ENCODE measurements at places on chromosomes 3 and 15.

GRCh38 chr3:171741377-171741776 is 68.9 kb downstream of the PLD1 start:
- no peak for DNase-seq

DNA sequence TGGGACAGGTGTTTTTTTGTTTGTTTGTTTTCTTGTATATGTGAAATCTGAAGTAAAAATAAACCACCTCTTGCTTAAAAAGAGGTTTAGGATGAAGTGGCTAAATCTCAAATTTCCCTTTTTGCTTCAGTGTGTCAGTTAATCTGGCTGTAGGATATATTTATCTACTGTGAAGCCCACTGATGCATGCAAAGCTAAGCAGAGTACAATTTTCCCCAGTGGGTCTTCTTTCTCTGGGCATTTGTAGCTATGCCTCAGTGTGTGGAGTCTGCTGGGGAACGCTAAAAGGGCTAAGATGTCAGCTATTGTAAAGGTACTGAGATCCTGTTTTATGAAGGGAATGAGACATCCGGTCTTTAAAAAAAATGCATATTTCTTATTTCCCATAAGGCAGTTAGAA is 190.6 kb downstream of the TCF12 start:
- DNase-seq = no peak

DNA sequence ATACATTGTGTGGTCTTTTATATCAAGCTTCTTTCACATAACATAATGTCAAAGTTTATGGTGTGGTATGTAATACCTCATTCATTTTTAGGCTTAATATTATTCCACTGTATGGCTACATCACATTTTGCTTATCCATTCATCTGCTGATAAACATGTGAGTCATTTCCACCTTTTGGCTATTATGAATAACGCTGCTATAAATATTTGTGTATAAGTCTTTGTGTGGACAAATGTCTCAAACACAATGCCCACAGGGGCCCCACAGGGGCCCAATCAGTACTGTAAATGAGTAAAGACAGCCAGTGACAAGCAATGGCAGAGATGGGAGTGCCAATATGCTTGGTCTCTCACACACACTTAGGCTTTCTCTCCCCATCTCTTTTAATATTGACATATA is 54.2 kb downstream of the PIK3R4 start:
- DNase-seq = no peak

GRCh38 chr3:58487140-58487886 is 4.6 kb upstream of the KCTD6 start:
- DNase-seq = no peak

DNA sequence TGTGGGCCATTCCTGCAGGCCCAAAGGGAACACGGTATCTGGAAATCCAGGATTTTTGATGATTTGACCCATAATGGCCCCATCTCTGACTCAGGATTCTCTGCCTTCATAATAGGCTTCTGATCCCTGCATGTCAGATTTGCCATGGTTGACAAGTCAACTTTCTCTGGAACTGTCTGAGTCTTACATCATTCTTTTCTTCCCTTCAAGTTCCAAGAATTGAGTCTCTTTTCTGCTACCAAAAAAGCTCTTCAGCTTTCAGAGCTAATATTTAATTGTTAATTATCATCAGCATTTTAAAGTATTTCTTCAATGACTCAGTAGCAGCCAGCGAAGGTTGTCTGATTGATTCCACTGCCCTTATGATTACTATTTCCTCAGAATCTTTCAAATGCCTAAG is 244.4 kb upstream of the COL8A1 start:
- DNase-seq = no peak

GRCh38 chr15:41079717-41080116 is 36.4 kb downstream of the INO80 start:
- no peak for DNase-seq

DNA sequence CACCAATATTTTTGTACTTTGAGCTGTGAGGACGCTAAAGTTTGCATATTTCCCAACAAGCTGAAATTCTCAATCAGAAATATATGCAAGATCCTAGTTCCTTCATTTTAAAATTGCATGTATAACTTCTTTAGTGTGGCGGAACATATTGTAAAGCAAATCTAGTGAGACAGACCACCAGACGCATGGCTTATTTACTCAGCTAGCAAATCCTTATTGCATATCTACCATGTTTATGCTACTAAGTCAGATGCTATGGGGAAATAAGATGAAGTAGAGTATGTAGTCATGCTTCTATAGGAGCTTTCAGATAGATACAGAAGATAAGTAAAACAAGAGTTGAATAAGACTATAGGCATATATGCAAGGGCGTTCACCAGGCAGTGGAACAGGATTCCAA is 62.0 kb downstream of the C3orf70 start:
- DNase-seq = no peak

DNA sequence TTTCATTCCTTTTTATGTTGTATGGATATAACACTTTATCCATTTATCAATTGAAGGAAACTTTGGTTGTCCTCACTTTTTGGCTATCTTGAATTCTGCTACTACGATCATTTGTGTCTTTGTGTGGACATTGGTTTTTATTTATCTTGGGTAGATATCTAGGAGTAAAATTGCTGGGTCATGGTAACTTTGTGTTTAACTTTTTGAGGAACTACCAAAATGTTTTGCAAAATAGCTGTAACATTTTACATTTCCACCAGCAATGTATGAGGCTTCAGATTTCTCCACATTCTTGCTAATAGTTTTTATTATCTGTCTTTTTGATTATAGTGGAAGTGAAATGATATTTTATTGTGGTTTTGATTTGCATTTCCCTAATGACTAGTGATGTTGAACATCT is 55.6 kb downstream of the TLNRD1 start:
- no peak for DNase-seq

GRCh38 chr3:187782006-187782405 is 36.7 kb upstream of the BCL6 start:
- DNase-seq = no peak

- DNase-seq = no peak
Observed at GRCh38 chr3:140265302-140265701, 330.3 kb downstream of the CLSTN2 start.

DNA sequence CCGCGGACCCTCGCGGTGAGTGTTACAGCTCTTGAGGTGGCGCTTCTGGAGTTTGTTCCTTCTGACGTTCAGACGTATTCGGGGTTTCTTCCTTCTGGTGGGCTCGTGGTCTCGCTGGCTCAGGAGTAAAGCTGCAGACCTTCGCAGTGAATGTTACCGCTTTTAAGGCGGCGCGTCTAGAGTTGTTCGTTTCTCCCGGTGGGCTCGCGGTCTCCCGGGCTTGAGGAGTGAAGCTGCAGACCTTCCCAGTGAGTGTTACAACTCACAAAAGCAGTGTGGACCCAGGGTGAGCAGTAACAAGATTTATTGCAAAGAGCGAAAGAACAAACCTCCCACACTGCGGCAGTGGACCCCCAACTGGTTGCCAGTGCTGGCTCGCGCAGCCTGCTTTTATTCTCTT is 177.1 kb downstream of the UACA start:
- DNase-seq = no peak

- no peak for DNase-seq
Observed at GRCh38 chr3:101642441-101642840, 34.5 kb downstream of the ZBTB11 start.

GRCh38 chr15:71800835-71801745 is 9.3 kb upstream of the NR2E3 start:
- no peak for DNase-seq

GRCh38 chr3:72141264-72141663 is 356.3 kb upstream of the PROK2 start:
- DNase-seq = no peak

- no peak for DNase-seq
Observed at GRCh38 chr3:160444411-160444810, 5.2 kb downstream of the TRIM59 start.

DNA sequence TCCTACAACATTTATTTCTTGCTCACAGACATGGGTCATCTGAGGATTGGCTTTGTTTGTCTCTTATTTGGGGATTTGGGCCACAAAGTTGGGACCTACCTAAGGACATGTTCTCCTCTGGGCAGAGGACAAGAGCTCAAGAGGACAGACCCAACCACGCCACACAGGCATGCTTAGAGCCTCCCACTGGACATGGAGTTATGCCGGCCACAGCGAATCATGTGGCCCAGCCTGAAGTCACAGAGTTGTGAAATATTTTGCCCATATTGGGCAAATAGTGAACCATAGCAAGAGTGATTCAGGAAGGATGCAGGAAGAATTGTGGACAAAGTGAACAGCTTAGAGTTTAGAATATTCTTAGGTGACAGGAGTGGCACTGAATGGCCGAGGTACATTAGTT is 9.9 kb downstream of the TRAK1 start:
- DNase-seq = no peak

DNA sequence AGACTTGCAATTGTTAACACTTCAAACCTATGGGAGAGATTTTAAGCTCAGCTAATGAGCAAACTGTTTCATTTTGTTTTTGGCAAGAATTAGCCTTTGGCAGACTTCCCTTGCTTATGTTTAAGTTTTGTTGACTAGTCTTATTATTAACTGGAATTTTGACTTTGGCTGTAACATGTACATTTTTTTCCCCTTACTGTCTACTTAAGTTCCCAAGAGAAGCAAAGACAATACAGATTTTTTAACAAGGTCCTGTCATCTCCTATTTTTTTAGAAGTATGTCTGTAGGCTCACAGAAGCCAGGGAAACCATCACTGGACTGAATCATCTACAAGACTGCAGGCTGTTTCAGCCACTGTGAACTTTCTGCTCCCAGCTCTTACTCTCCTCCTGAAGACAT is 74.3 kb downstream of the DGKG start:
- no peak for DNase-seq

GRCh38 chr15:66595931-66596545 is 30.2 kb upstream of the LCTL start:
- no peak for DNase-seq

GRCh38 chr3:134357914-134358811 is 16.1 kb downstream of the AMOTL2 start:
- DNase-seq = no peak

GRCh38 chr15:67130673-67131601 is 65.5 kb downstream of the SMAD3 start:
- DNase-seq = no peak

Data from stimulated activated naive CD8-positive, alpha-beta T cell treated with anti-CD3 and anti-CD28 coated beads, Interleukin-15, amount 100 ng/mL, for 72 hours (primary cell).